ENCODE measurements at places on chromosomes 3 and 15.

GRCh38 chr3:107662124-107662507, 139.4 kb downstream of the BBX start:
- peak; percentile 55 for DNase-seq

DNA sequence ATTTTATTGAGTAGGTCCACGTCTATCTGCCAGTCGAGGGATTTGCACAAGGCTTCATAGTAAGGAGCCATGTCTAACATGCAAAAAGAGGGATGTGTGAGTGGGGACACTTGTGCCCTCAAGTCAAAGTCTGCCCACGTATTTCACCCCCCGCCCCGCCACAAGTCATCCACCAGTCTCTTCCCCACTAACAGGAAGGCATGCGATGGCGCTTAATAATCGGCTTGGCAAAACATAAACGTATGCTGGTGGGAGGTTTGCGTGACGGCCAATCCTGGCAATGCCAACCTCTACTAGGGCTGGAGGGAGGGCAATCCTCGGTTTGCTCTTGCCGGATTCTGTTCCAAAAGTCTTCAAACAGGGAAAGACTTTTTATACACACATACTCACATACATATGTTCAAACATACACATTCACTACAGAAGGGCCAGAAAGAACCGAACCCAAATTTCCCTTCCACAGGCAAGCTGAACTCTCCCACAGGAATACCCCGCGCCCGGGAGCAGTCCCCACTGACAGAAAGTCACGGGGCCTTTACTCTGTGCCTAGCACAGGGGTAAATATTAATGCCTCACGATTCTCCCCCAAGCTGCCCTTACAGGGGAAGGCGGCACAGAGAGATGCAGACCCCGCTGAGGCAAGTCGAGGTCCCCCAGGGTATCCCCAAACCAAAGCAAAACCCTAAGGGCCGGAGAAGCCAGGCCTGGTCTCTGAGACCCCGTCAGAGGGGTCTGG, 675 bp downstream of the PSMD6 start:
- DNase-seq: no peak

DNA sequence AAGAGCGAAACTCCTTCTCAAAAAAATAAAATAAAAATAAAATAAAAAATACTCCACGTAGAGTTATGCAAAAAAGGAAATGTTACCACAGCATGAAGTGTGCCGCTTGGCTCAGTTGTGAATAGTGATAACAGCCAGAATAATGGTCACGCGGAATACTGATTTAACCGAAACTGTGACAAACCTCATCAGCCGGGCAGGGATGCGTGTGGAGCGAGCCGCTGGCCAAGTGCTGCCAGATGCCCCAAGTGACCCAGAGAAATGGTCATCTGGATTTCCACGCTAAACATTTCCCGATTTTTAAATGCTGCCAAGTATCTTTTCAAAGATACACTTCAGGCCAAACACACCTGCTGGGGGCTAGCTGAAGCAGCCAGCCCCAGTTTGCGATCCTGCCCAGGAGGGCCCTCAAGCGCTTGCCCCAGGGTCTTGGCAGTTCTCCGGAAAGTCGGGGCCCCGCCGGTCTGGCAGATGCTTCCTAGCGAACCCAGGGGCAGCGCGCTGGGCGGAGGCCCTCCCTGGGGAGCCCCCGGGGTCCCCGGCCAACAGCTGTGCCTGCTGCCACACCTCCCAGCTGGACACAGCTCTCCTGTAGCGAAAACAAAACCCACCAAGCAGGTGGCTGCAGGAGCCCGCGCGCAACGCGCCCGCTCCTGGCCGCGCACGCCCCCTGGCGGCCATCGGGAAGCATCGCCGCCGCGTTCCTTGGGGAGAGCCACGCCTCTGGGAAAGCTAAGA, 35.1 kb downstream of the CMTM6 start:
- DNase-seq: no peak

DNA sequence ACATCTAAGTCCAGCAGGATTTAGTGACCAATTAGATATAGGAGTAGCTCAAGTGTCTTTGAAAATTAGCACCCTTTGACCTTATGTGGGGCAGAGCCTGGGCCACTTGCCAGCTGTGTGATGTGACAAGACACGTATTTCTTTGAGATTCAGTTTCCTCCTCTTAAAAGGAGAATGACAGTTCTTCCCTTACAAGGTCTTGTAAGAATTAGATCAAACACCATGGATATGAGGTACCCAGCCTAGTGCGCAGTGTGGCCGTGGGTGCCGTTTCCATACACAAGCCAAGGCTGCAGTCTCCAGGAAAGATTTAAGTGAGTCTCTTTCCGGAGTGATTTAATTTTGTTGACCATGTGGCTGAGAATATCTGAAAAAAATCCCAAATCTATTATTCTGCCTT, 46.3 kb downstream of the ARHGAP31 start:
- no peak for DNase-seq

GRCh38 chr3:46566040-46566641, at the start of gene LRRC2:
TSS of gene LRRC2 (minus strand) at chr3:46566302. CDS start at chr3:46551591, 14,711 bp downstream.
- DNase-seq: peak; percentile 29

DNA sequence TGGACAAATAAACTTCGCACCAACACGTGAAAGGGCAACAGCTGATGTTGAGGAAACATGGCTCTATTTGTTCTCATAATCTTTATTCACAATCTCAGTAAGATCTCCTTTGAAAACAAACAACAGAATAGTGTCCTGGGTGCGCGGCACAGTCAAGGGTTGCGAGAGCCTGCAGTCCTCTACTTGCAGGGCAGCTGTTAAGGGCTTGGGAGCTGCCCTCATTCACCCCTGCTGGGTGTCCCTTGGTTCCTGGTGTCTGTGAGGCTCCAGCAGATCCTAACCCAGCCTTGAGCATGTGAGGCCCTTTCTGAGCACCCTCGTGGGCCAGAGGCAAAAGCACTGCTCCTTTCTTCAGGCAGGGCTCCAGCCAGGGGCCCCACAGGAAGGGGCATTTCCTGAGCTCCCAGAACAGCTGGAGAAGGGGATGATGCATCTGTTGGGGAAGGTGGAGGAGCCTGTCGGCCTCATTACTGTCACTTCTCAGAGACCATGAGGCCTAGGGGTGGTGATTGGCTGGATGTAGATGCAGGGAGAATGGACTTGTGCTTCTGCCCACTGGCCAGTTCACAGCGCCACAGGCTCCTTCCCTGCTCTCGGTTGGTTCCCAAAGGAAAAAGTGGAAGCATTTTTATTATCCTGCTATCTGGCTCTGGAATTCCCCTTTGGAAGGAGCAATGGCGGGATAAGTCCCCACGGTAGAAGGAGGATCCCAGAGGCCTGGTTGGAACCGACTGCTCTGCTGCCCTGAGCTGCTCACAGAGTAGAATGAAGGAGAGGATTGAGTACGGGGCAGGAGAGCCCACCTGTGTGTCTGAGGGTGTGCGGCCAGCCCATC, 51.9 kb upstream of the KLF13 start:
- DNase-seq: no peak

- DNase-seq: no peak
Observed at GRCh38 chr3:97971679-97972567, at the start of gene RIOX2. TSS of gene RIOX2 (minus strand) at chr3:97972431. CDS start at chr3:97967593, 4,838 bp downstream.

GRCh38 chr3:107767897-107768605, 245.3 kb downstream of the BBX start:
- no peak for DNase-seq
